NCI-H1048 (cell line): ENCODE measurements at places on chromosomes 1 and 21.

DNA sequence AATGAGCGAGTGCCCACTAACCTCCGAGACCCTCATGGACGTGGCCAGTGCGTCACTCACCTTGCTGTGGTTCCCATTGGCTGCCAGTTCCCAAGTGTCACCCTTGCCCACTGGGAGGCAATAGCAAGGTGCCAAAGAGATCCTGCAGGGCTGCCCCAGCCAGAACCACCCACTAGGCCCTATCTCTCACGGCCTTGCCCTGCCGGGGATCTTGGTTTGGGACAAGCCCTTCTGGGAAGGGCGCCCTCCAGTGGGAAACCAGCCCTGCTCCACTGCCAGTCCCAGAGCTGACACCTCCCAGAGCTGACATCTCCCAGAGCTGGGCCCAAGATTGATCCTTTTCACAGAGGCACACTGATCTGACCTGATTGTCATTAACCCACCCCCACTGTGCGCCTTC lies 2.1 kb upstream of the SELENON start:
- DNase-seq, result no peak

GRCh38 chr1:185445594-185445993 lies 128.6 kb upstream of the IVNS1ABP start:
- DNase-seq, result no peak

DNA sequence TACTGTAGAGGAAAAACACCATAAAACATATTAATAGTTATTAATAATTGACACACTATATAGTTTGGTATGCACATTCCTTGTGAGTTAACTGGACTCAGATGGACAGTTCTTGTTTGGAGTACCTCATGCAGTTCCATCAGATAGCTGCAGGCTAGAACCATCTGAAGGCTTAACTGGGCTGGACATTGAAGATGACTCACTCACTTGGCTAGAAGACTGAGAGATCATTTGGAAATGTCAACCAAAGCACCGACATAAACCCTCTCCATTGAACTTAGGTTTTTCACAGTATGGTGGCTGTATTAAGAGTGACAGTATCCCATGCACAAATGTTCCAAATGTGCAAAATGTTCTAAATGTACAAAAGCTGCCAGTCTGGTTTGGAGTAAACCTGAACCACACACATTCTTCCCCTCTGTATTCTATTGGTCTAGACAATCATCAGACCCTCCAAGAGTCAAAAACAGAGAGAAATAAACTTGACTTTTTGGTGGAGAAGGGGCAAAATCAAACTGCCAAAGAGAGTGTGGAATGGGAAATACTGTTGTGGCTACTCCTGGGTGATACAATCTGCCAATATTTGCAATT lies 708.4 kb downstream of the KCNT2 start:
- no peak for DNase-seq

DNA sequence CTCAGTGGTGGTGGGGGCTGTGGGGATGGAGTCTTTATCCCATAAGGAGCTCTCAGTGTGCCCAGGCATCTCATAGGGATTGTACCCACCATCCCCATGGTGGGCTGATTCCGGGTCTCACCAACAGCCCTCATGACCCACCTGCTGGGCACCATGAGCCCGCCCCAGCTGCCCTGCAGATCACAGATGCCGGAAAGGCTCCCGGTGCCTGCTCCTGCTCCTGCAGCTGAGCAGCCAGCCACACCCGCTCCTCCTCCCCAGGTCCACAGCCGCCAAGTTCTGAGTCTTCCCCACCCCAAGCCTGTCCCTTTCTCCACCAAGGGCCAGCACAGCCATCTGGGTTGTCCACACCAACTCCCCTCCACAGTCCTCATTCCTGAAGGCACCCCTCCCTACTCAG lies 15.5 kb upstream of the TSPEAR start:
- DNase-seq, result no peak

DNA sequence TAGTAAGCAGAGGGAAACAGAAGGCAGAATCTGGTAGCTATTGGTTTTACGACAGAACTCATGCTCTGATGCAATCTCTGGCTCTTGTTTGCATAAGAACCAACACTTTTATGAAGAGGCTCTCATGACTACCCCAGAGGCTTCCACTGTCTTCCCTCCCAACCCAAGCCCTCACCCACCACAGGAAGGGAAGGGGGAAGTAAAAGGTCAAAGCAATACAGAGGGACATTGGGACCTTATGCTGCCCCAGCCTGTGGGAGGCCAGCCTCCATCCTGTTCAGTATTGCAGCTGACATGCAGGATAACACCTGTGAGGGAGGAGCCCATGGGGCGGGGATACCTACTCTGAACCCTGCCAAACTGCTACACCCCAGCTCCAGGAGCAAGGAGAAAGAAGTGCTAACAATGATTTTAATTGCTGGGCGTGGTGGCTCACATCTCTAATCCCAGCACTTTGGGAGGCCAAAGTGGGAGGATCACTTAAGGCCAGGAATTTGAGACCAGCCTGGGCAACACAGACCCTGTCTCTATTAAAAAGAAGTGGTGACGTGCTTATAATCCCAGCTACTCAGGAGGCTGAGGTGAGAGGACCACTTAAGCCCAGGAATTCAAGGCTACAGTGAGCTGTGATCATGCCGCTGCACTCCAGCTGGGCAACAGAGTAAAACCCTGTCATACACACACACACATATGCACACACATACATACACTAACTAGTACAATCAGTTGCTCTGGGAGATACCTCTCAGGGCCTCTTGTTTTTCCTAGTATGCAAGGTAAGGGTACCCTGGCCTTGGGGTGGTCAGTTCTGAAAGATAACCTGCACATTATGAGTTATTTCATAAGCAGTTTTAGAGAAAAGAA lies 9.5 kb downstream of the MR1 start:
- DNase-seq, result no peak

DNA sequence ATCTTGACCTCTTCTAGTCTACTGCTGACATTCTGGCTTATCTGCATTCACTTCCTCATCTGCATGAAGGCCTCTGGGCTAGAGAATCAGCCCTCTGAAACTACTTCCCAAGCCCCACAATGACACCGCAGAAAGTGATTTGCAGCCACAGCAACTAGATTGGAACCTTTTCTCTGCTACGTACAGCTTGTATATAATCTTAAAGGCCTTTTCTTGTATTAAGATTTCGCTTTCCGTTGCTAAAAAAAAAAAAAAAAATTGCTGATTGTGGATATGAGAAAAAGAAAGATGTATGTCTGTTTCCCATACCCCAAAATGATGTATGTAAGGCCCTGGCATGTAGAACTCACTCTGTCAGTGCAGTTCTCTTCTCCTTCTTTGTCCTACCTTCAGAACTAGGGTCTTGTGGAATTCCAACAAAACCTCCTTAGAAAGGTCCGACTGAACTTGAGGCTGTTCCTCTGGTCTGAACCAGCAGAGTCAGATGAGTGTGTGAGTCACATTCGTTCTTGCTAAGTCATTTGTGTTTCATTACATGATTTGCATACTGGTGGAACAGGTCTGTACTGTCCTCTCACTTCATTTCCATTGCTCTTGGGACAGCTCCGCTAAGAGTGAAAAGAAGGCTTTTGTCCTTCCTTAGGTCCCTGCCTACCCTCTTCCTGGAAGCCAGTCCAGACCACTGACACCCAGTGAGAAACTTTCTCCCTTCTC lies 62.7 kb downstream of the PLPP3 start:
- peak; percentile 83 for DNase-seq

DNA sequence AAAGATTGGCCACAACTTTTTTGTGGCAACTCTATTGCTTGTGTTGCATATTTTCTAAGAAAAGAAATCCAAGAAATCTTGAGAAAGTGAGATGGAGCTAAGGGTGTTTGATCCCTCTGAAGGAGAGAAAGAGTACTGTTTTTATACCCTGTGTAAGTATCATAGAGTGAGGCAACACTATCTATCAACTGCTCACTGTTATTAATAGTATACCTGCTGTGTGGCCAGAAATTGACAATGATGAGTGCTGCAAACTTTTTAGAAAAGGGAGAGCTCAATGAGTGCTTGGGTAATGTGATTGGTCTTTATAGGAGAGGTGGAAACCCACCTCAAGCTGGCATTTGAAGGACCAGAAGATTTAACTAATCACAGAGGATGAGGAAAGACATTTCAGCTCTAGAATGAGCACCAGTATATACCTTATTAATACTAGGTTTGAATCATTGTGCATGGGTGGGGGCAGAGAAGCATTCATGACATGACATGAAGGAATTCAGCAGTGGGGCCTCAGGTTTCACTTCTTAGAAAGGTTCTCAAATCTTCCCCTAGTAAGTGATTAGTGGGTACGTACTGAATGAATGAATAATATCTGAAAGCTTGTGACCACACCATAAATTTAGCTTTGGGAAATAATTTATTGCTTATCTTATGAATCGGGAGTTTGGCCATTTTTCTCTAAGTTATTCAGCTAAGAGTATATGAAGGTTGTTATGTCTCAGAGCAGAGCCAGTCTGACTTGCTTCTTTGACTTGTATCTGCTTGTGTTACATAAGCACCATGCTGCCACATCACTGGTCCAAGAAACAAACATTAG lies 169.2 kb upstream of the SGIP1 start:
- DNase-seq, result no peak

DNA sequence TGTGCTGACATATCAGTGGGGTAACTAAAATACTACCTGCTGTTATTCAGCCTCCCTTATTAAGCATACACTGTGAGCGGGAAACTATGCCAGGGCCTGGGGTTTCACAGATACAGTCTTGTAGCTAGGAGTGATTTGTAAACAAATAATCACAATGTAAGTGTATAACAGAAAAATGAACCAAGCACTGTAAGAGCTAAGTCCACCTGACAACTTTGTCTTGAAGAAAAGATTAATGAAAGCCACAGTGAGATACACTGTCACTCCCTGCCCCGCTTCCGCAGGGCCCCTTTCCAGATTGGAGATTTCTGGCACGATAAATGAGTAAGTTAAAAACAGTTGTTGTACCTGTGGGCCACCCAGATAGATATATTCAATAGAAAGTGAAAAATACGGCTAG lies 4.8 kb downstream of the RCAN3 start:
- DNase-seq, result no peak

GRCh38 chr1:101025283-101025656 lies 314 bp downstream of the DPH5 start:
- no peak for DNase-seq
